ENCODE measurements at places on chromosomes 5 and 9.

GRCh38 chr5:59471463-59471862 is 422.1 kb downstream of the PDE4D start:
- DNase-seq: no peak

- no peak for DNase-seq
These were observed 76.2 kb downstream of the ARHGAP26 start for GRCh38 chr5:142846406-142846805.

DNA sequence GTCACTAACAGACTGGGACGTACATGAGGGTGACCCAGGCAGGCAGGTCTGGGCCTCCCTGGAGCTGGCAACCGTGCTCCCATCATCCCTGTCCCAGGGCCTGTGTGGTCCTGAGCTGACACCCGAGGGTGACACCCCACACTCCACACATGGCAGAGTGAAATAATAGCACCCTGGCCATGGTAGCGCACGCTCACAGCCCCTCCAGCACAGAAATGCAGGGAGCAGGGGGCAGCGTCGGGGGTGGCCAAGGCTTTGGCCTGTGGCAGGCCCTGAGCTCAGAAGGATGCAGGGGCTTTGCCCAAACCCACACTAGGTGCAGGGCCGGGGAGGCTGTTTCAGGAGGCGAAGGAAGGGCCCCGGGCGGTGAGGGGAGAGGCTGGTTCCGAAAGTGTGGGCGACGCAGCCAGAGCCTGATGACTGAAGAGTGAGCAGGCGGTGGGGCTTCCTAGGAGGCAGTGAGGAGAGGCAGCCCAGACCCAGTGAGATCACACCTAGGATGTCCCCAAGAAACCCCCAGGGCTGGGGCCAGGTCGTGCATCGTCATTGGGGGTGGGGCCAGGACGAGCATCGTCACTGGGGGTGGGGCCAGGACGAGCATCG is 12.9 kb downstream of the OR2V2 start:
- DNase-seq: peak; percentile 56

DNA sequence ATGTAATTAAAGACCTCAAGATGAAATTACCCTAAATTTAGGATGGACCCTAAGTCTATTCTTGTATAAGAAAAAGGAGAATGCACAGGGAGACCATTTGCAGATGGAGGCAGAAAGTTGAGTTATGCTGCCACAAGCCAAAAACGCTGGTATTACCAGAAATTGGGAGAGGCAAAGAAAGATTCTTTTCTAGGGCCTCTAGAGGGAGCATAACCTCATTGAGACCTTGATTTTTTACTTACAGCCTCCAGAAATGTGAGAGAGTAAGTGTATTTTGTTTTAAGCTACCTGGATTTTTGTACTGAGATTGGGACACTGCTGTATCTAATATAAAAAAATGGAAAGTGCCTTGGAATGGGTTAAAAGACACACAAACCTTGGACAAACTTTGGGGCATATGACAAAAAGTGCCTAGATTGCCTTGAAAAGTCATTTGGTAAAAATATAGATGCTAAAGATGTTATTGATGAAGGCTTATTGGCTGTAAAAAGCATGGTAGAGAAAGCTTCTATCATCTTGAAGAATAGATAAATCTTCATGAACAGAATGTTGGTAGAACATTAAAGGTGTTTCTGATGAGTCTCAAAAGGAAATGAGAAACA is 174.7 kb upstream of the PRDM9 start:
- no peak for DNase-seq

GRCh38 chr5:10031817-10032216 is 217.9 kb downstream of the ATPSCKMT start:
- DNase-seq: no peak

- DNase-seq: no peak
These were observed 236.7 kb downstream of the BNC2 start for GRCh38 chr9:16633794-16634193.

DNA sequence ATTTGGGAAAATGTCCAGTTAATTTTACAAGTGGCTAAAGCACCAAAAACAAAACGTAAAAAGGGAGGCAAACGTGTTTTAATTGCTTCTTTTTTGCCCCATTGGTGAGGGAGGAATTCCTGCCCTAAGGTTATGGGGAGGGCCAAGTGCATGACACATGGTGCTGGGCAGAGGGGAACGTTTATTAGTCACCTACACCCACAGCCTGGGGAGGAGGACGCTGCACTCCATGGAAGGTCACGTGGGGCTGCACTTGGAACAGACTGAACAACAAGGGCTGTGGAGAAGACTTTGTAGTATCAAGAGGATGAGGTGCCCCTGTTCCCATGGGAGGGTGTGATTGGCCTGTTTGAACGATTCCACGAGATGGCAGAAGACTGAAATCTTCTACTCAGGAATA is 13.7 kb upstream of the ADAMTS16 start:
- DNase-seq: no peak

DNA sequence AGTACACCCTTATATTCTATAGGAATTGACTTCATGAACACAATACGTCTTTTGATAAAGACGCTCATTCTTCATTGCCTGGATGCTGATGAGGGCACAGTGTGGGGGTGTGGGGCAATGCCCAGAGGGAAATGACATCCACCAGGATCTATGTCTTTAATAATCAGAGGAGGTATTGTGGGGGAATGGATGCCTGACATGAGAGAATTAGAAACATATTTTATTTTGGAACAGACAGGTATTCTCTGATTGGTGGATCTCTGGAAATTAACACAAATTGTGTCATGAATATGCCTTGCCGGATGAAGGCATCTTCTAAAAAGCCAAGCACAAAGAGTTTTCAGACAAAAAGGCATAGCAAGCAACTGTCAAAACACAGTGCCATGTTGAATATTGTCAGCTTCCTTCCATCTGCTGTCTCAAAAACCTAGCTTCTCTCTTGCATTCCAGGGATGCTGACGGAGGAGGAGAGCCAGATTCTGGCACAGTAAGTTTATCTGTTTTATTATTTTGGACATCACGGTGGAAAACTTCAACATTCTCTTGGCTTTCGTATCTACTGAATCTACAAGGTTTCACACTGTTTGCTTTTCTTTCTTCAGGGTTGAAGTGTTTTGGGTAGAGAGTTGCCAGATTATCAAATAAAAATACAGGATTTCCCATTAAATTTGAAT is 3.9 kb upstream of the C5orf58 start:
- no peak for DNase-seq

- no peak for DNase-seq
These were observed 161.9 kb downstream of the ARHGAP26 start for GRCh38 chr5:142931896-142932686.

DNA sequence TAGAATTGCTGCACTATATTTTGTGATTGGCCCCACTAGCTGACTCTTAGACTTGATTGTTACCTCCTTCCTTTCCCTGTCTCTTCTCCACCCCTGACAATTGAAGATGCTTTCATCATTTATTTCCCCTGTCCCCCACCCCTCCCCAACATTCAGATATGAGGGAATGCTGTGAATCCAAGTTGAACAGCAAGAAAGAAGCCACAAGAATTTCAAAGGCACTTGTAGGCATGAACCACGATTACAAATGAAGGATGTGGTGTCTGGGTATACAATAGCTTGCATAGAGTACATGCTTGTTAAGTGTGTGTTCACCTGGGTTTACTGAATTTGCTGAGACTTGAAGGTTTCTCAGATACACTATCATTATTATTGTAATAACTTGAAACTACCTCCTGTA is 78.3 kb upstream of the TRIO start:
- DNase-seq: no peak

- DNase-seq: no peak
These were observed 227.8 kb upstream of the DMAC1 start for GRCh38 chr9:8027351-8027750.

- peak; percentile 43 for DNase-seq
These were observed at the start of gene VLDLR for GRCh38 chr9:2621722-2622460. TSS of gene VLDLR (plus strand) at chr9:2621787. CDS start at chr9:2622190, 403 bp downstream.
